ENCODE measurements at places on chromosomes 12 and 14.

DNA sequence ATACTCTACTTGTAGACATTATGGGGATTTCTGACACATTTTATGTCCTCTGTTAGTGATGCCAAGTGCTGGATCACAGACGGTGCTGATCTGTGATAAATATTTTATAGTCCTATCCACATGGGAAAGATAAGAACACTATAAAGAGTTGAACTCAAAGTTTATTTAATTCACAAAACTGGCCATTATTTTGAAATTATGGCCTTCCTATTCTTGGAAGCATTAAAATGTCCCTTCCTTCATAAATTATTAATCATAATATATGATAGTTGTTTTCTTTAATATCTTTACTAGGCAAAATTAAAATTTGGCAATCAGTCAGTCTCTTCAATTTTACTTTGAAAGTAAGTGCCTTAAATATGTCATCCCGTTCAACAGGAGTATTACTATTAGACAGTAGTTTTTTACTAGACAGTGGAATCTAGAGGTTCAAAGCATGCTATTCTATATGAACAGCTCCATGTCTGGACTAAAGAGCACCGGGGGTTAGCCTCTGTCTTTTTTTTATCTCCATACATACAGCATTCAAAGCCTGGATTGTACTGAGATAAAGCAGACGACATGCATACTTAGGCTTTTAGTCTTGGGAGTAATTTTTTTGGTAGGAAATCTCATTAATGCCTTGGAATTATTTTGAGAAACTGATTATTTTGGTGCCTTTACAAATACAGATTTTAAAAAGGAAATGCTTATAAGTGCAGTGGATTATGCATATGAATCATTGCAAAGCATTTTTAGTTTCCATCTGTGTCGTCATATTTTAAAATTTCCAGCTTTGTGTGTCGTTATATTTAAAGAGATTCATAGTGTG is 306.1 kb upstream of the RGS6 start:
- no peak for DNase-seq

- DNase-seq = peak; percentile 62
These were observed at the start of gene CACNA1C for GRCh38 chr12:2052826-2053678. TSS of gene CACNA1C (plus strand) at chr12:2052987. CDS start at chr12:2053563, 576 bp downstream.

DNA sequence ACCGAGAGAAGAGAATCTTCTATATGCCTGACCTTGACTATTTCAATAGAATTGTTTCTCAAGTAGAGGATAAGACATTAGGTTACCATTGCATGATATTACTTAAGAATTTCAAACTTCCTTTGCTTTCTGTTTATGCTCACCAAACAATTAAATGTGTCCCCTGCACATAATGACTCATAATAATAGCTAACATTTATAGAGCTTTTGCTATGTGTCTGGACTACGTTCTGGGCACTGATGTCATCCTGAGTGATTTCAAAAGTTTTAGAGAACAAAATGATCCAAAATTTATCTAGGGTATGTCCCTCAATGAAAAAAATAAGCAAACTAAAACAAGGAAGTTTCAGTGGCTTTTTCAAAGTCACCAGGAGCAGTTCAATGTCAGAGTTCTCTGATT is 38.8 kb downstream of the SLC15A5 start:
- DNase-seq = no peak

DNA sequence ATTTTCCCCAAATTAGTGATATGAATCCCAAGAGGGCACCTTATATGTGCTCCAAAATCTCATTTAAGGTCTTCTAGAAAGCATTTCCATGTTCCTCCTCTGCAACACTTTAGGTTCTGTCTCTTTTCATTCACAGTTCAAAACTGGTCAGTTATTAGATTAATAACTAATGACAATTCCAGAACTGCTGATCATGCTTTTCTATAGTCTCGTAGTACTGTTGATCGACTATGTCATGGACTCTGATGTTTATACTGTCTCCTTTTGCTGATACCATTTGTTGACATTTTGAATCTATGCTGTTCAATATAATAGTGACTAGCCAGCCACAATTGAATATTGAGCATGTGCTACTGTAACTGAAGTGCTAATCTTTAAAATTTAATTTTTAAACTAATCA is 728.3 kb downstream of the LRFN5 start:
- DNase-seq = no peak

GRCh38 chr14:38405851-38406635 is 150.2 kb upstream of the CLEC14A start:
- DNase-seq = no peak

DNA sequence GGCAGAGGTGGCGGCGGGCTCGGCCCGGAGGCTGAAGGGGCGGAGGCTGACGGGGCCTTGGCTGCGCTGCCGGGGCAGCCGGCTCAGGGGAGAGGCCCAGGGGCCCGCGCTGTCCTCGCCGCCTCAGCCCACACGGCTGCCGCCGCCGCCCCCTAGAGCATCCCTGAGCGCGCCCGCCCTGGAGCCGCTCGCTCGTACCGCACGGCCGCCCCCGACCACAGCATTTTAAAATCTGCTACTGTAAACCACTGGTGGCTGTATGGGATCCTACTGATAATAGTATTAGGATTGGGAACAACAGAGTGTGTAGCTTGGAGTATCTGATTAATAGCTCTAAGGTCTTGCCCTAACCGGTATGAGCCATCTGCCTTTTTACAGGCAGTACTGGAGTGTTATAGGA is 22.2 kb upstream of the EDDM3A start:
- DNase-seq = no peak

DNA sequence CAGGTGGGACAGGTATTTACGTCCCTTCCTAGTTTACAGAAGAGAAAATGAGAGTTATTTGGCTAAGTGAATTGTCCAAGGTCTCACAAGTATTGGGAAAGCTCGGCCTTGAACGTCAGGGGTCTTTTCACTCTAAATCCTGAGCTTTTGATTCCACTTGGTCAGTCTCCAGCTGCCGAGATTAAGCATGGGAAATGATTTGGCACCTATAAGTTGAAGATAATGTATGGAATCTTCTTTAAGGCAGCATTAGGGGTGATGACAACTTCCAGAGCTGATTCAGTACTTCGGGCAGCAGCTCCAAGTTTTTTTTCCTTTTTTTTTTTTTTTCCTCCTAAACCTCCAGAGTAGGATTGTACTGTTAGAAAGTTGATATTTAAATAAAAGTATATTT is 722 bp downstream of the FAM234B start:
- no peak for DNase-seq

DNA sequence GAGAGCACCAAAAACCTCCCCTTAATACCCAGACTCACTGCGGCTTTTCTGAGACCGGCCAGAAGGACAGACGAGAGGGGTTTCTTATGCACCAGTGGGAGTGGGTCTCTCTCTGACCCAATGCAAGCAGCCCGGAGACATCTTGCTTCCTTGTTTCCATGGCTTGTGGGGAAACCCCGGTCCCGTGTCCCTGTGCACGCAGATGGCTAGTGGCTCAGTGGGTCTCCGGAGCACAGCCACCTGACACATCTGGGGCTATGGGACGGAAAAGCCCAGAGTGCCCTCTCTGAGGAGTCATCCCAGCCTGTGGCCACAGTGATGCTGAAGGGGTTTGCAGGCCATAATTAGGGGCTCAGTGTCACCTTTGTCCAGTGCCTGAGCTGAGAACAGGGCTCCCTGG is 197.6 kb downstream of the PHETA1 start:
- DNase-seq = no peak

DNA sequence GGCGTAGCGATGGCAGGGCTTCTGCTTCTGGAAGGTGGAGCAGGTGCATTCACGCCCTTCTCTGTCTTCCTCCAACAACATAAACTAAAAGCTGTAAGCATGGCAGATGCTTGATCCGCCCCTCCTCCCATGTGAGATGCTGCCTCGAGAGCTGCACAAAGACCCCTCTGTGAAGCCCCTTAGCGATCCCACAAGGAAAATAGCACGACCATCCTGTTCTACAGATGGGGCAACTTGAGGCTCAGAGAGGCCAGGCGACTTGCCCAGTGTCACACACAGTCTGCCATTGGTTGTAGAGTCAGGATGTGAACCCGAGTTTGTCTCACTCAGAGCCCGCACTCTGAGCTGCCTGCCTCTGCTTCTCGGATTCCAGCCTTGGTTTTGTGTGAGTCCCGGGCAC is 144.4 kb downstream of the SCARB1 start:
- DNase-seq = no peak

- DNase-seq = no peak
These were observed 24.0 kb downstream of the KLRK1 start for GRCh38 chr12:10365696-10366405.

DNA sequence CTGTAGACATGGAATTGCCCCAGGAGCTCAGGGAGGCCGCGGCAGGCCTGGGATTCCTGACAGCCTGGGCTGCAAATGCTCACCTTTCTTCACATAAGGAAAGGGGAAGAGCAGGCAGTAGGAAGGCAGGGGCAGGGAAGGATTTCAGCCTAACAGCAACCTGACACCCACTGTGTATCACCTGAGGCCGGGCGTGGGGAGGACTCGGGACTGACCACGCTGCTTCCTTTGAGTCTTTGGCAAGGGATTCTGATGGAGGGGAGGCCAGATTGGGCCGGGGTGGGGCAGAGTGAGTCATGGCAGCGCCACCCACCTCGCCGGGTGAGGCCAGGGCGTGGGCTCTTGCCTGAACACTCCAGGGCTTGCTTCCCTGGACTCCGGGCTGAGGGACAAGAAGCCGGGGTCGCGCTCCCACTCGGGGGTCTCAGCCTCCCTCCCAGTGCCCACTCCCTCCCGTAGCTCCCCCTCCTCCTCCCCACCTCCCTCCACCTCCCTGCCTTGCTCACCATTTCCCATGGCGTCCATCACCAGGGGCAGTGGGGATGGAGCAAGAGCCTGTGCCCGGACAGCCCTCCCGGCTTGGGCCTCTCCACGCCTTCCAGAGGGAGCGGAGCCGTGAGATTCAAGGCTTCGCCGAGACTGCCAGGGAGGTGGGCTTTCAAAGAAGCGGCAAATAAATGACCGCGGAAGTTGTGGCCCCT is 247.9 kb upstream of the RTL1 start:
- no peak for DNase-seq

DNA sequence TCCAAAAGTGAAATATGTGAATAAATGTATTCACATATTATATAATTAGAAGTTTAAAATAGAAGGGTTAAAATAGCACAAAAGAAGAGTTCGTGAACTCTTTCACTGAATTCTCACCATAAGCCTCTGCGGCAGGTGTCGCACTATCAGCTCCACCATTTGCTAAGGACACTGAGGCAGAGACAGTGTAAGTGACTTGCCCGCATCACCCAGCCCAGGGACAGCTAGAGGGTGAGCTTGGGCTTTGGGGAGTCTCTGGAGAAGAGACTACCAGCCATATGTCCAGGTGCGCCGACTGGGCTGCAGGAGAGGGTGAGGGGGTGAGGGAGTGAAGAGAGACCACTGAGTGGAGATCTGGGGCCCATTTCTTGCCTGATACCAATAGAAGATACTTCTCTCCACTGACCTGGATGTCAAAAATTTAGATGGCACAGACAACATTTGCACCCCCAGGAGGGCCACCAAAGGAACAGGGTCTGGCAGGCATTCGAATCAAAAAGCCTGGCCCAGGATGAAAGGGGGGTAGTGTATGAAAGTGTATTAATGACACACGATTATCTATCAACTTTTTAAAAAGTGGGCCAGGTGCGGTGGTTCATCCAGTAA is 28.5 kb downstream of the FAIM2 start:
- DNase-seq = no peak

GRCh38 chr12:27987331-27987730 is 14.8 kb upstream of the PTHLH start:
- no peak for DNase-seq

All from hematopoietic multipotent progenitor cell (in vitro differentiated cells).